ENCODE measurements at places on chromosomes 2 and 18.

DNA sequence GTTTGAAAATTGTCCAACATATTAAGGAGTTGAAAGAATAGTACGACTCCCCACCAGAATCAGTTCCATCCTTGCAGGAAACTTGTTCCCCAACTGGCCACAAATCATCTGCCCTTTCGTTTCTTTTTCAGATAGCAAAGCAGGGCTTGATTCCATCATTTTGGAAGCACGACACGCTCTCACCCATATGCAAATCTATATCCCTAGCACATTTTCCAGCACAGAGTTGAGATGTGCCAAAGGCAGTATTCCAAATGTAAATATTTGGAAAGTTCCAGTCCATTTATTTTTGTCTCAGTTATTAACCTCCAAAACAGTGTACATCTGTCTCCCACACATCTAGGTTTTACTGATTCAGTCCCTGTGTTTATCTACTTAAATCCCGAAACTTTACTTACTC lies 128.8 kb upstream of the BCL2L11 start:
- no peak for DNase-seq

- DNase-seq = no peak
Measured at GRCh38 chr18:72419914-72420313, 124.2 kb downstream of the CBLN2 start.

GRCh38 chr2:48914477-48915089 lies 159.1 kb upstream of the LHCGR start:
- no peak for DNase-seq

GRCh38 chr2:217901835-217902378 lies 100.9 kb downstream of the TNS1 start:
- no peak for DNase-seq

DNA sequence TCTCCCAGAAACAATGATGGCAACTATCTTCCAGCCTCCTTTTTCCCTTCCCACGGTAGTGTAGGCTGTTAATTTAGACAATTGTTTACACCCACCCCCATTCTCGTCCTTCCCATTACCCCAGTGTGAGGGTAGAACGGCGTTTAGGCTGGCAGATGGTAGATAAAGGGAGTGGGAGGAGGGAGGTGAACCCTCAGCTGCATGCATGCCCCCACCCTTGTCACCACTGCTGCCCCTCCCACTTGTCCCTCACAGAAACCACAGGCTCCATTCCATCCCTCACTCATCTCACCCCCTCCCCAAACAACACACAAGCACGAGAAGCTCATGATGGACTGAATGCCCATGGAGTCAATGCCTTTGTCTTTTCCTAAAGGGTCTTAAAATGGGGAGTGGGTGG lies 107.9 kb upstream of the PARD3B start:
- DNase-seq = no peak

- DNase-seq = no peak
Measured at GRCh38 chr2:150370561-150370960, 116.9 kb downstream of the RND3 start.

- no peak for DNase-seq
Measured at GRCh38 chr2:38266382-38267061, 110.6 kb downstream of the ATL2 start.

DNA sequence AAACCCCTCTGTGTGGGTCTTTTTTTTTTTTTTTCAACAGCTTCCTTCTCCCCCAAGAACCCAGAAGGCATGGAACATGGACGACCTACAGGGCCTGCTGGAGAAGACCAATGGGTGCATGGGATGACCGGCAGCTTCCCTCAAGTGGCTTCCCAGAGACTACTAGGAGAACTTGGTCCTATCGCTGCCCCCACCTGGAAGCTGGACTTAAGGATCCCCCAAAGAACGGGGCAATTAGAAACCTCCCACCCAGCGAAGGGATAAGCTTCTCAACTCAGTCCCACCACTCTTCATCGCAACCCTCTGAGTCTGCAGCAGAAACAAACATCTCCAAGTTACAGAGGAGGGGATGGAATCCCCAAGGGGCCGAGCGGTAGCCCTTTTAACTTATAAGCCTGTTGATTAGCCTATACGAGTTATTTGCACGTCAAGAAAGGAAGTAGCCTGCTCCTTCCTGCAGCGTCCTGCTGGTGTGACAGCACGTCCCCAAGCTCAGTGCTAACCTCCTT lies 1.4 kb downstream of the ACTR1B start:
- no peak for DNase-seq

GRCh38 chr2:128438091-128438490 lies 119.4 kb upstream of the HS6ST1 start:
- DNase-seq = no peak

DNA sequence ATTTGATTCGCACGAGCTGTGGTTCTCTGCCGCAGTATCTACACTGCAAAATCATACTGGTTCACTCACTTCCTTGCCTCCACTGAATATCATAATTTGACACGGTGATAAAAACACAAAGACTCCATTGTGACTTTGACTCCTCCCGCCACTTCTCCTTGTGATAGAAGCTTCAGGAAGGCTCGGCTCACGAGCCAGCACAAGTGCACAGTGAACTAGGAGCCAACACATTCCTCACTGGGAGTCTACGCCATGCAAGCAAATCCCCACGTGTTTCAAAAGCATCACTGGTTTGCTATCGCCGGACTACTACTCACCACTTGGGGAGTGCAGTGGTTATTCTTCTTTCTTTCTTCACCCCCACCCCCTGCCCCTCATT lies 293.3 kb upstream of the PARD3B start:
- DNase-seq = no peak

DNA sequence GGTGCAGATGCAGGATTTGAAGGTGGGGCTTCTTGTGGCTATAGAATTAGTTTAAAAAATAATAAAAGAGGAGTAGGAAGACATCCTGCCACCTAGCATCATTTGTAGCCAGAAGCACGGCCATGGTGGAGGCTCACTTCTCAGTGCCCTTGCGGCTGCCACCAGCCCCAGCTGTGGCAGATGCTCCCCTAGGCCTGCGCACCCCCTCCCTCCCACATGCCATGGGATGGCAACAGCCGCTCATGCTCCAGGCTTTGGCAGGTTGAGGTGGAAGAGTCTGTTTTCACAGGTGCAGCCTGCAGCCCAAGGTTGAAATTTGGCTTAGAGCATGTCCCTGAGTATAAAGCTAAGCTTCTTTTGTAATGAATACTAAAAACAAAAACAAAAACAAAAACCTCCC lies 96.4 kb downstream of the GATA6 start:
- no peak for DNase-seq

DNA sequence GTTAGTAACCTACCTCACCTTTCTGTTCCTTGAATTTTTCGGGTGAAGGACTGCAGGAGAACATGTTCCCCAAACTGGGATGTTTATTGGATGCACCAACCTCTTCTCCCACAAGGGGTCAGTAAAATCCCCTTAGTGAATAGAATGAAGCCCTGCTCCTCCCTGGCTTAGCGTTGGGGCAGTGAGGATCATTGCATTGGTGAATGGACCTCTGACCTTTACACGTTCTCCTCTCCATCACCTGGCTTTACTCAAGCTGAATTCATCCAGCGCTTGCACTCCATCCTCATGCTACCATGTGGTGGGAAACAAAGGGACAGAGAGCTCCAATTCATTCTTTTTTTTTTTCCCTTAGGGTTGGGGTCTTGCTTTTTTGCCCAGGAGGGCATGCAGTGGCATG lies 157.2 kb downstream of the MIB1 start:
- DNase-seq = no peak

DNA sequence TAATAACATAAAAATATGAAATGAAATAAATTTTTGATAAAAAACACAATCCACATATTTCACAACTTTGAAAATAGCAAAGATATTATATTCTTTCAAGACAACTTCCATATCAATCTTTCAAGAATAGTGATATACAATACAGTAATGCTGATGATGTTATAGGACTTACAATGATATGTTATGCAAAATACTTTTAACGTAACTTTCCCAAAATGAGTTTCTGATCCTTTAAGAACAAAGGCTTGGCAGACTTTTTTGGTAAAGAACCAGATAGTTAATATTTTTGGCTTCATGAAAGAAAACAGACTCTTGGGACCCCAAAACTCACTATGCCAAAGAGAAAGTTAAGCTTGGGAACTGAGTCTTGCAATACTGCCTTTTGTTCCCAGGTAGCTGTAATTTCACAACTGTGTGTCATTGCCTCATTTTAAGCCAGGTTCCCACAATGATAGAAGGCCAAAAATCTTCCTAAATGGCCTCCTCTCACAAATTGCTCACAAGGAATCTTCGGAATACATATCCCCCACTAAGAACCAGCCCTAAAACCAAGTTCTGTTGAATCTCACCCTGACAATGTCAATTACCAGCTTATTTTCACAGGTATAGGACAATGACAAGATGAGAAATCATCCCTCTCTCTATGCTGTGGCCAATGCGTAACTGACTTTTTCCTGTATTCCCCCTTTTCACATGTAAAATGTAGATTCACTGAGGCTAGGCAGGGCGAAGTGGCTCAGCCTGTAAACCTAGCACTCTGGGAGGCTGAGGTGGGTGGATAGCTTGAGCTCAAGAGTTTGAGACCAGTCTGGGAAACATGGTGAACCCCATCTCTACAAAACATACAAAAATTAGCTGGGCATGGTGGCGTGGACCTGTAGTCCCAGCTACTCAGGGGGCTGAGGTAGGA lies 54.8 kb upstream of the STRN start:
- no peak for DNase-seq

DNA sequence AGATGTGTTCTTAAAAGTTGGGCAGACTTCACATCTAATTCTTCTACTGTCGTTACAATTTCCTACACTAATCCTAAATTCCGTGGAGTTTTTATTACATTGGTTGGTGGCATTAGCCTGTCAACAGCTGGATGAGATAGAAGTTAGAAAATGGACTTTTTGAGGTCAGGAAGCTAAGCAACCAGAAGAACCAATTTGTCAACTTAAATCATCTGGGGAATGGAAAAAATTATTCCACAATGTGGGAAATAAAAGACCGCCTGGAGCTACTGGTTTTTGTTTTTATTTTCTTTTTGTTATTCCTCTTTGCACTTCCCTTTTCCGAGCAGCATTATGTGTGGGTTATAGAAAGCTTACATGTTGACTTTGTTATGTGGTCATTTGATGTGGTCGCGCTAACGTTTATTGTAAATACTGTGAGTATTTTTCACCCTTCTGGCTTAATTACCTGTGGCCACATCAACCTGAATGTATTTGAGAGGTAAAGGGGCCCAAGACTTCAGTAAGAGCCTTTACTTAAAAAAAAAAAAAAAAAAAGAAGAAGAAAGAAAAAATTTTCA lies 75.3 kb downstream of the PTPRM start:
- DNase-seq = no peak

DNA sequence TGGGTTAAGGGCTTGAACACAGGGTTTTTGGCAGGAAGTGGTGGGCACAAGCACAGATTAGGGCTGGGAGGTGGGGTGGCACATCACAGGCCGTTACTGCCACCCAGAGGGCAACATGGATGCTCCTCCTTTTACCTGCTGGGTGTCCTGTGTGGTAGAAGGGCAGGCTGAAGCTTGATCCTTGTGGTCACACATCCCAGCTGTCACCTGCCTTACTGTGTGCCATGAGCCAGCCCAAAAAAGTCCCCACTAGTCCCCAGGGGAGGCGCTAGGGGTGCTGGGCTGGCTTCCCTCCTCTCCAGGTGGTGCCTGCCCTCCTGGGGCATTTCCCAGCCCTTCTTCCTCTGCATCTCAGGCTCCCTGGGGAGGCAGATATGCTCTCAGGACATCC lies 50.5 kb upstream of the ALPP start:
- DNase-seq = no peak

DNA sequence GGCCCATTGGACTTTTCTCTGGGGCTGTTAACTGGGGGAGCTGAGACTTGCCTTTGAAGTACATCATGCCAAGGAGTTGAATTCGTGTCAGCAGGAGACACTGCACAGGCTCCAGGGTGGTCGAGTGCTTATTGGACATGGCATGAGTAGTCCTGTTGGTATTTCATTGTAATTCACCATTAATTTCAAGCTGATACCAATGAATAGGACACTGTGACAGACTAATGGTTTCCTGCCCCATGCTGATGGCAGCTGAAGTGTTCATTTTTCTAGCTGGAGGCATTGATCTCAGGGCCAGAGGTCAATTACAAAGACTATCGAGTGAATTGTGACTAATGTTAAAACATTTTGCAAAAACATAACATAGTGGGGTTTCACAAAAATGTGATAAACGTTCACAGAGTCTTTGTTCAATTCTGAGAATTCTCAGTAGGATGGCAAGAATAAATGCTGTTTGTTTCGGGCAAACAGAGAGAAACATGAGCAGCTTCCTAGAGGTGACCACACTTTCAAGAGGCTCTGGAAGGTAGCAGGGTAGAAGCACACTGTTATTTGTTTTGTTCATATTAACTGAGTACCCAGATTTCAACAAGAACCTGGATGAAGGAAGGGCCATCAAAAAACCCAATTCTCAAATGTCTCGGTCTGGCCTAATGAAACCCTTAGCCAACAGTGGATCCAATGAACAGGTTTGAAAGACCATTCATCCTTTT lies 90.6 kb upstream of the ARL4C start:
- no peak for DNase-seq

DNA sequence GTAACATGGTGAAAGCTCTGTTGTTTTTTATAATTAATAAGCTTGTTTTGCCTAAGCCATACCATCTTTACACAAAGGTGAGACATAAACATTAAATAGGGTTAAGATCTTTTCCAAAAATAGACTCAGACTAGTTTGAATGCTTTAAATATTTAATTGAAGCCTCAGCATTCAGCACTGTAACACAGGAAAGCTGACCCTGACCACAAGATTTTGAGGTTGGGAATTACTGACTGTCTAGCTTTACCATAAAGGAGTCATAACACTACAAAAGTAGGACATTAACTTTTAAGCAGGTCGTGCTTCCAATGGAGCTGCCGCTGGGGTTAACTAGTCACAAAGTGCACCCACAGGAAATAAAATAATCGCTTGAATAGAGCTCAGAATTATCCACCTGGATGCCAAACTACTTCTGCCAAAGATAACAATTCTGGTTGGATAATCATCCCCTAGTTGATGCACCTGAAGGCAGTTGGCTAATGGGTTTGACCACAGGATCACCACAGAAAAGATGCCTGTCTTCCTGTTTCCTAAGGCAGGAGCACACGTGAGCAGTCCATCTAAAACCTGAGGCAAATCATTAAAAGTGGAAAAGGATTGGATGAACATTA lies 106.2 kb downstream of the COBLL1 start:
- DNase-seq = no peak

DNA sequence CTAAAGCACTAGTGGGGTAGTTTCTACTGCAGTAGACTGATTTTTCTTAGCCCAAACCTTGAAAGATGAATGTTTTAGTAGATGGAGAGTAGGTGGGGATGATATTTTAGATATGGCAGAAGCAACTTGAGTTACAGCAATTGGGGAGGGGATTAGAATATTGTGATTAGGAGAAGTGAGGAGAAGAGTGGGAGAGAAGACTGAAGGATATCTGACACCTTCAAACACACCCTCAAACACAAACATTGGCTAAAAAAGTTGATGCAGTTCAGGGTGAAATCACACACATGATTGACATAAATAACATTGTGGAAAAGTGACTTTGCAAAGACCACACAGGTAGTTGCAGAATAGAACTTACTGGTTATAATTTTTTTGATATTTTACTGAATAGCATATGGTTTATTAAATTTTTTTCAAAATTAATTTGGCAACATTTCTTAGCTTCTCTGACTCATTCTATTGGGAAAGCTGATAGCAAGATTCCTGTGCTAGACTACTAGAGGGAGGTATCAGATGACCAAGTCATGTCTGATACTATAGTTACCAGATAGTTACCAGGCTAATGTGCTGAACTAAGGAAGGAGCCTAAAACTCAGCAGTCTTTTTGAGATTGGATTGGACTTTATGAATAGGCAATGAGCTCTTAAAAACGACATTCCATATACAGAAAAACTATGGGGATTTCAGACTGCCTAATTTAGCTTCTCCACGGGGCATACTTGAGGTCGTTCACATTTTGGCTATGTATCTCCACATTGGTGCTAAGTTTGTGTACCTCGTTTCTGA lies 73.0 kb downstream of the ACTR3 start:
- no peak for DNase-seq
